Left lung (tissue), 14 donors: ENCODE measurements at places on chromosomes 6 and 20. TPM values are rescaled to one million over a fixed set of nuclear protein-coding genes. Genes with fewer than 3 reads are reported as not detected.

The LTA gene
- 0.65 TPM for total RNA-seq

The NMBR gene
- not detected for total RNA-seq

- DNase-seq: no peak
Observed at GRCh38 chr20:10543480-10543879, 108.4 kb downstream of the SLX4IP start.

DNA sequence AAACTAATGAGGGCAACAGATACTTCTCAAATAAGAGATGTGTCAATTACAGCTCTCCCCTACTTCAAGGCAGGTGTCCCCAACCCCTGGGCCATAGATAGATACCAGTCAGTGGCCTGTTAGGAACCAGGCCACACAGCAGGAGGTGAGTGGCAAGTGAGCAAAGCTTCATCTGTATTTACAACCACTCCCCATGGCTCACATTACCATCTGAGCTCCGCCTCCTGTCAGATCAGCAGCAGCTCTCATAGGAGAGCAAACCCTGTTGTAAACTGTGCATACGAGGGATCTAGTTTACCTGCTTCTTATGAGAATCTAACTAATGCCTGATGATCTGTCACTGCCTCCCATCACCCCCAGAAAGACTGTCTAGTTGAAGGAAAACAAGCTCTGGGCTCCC is 422.1 kb downstream of the GJA1 start:
- no peak for DNase-seq

The CD83 gene
- total RNA-seq: 22.1 TPM
